Activated CD8-positive, alpha-beta memory T cell treated with anti-CD3 and anti-CD28 coated beads for 1 hour (primary cell): ENCODE measurements at places on chromosomes 2 and 18.

GRCh38 chr2:159438284-159438683 is 151.8 kb upstream of the WDSUB1 start:
- DNase-seq = no peak

GRCh38 chr2:219277703-219278654 is 1.2 kb upstream of the DNAJB2 start:
- no peak for DNase-seq

DNA sequence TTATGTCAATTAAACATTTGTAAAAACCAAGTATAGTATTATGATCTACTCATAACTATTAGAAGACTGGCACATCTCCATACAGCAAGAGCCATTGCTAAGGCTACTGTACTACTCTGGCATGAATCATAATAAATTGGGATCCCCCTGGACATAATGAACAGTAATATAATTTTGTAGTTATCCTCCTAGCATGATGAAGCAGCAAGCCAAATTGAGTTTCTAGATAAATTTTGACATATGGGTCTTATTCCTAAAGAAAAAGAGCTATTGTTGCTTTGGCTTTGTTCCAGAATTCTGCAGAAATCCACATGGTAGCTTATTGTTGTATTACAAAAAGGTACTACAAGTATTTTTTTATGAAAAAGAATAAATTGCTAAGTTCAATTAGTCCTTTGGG is 204.3 kb downstream of the CAMKMT start:
- DNase-seq = no peak

DNA sequence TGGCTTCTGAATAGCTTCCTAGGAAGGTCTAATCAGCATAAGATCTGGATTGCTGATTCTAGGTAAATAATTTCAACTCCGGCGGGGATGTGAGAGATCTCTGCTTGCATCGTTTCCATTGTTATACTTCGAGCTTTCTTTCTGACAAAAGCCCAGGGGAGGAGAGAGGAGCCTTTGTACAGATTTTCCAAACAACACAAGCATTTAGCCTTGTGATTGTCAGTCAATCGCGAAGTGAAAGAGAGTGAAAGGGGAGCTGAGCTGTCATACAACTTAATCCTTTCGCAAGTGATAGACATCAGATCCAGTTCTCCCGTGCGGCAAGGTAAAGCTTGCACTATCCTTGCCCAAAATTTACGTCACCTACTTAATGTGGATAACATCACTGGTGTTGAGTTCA is 26.2 kb downstream of the RALB start:
- DNase-seq = no peak

DNA sequence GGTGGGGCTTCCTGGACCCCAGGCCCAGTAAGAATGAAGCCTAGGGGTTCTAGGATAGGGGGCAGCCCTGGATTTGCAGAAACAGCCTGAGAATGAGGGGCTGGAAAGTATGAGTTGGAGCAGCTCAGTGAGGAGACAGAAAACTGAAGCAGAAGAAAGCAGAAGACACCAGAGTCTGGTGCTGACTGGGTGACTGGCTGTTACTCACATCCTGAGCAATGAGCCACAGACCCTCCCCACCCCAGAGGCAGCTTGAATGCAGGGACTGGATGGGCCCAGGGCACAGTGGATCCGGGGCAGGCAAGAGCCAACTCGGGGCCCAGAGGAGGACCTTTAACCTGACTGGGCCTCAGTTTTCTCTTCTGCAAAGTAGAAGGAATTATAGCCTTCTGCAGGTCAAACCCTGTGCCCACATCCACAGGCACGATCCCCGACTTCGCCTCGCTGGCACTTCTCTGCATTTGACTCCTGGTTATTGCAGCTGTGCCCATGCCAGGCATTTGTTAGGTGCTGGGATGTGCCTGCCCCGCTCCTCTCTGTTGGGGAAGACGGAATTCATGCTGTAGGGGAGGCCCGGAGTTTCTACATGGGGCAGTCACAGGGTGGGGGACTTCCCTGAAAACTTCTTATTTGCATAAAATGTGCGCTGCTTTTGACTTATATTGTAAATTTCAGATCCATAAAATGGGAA is 8.5 kb downstream of the STEAP3 start:
- DNase-seq = no peak
